D341Med (cell line): ENCODE measurements at places on chromosomes 5 and 9.

GRCh38 chr9:6645355-6646292 lies at the start of gene GLDC:
GLDC (minus strand) TSS chr9:6645729; CDS start chr9:6645499, 230 bp downstream.
- peak; percentile 93 for DNase-seq

GRCh38 chr9:123611226-123611625 lies 255.2 kb downstream of the CRB2 start:
- no peak for DNase-seq

GRCh38 chr5:89236900-89237299 lies 353.9 kb upstream of the MEF2C start:
- DNase-seq: no peak

- no peak for DNase-seq
Measured at GRCh38 chr5:125421006-125421405, 674.6 kb upstream of the ZNF608 start.

DNA sequence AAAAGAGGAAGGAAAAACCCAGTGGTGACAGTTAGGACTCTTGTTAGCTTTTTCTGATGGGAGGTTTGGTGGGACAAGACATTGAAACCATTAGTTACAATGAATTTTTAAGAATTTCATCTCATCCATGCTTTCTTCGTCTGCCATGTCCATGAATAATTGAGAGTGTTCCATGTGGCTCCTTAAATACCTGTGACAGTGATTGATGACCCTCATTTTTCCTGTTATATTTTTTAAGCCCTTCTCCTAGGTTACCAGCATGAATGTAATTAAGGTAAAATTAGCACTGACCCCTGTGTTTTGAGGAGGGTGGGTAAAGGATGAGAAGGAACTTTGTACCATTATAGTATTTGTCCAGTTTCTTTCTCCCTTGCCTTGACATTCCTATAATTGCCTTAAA lies 23.5 kb upstream of the PHF2 start:
- DNase-seq: no peak

DNA sequence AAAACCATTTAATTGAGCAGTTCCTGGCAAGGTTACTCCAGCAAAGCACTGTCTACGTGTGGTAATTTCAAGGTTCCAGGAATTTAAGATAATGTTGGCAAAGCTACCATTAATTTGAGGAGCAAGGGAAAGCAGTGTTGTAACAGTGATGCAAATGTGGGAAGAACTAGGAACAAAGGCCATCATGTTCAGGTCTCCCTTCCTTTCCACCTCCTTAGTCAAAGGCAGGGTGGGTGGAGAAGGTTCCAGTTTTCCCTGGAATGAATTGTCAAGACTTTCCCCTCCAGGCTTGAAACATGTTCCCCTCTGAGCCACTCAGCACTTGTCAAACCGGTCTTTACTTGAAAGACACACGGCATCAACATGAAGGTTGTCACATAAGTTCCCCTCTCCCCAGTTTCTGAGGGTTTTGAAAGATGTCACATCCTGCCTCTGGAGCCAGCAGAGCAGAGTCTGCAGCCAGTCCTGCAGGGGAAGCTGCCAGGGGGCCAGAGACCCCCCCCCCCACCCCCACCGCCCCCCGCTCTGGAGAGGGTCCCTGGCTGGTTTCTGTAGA lies 226.0 kb downstream of the GAS1 start:
- no peak for DNase-seq
